ENCODE measurements at places on chromosomes 7 and 10.

GRCh38 chr10:66455304-66455703, 470.5 kb upstream of the LRRTM3 start:
- DNase-seq = no peak

DNA sequence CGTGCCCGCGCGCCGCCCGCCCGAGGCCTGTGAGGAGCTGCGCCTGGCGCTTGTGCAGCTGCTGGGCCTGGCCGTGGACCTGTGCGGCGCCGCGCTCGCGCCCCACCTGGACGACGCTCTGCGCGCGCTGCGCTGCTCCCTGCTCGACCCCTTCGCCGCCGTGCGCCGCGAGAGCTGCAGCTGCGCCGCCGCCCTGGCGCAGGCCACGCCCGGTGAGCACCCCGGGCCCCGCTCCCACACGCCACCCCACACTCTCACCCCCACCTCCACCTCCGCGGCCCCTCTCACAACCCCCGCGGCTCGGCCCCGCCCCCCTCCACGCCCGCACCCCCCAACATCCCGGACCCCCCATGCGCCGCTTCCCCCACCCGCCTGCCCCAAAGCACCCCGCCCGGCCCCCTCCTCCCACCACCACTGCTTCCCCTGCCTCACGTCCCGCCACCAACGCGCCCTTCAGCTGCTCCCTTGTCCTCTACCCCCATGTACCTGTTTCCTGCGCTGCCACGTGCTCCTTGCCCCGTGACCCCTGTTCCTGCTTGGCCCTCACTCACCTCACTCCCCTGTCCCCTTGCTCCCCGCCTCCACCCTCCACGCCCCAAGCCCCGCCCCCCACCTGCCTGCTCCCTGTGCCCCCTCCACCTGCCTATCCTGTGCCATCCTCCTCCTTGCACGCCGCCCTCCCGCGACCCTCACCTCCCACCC, at the start of gene PRKAR1B:
Gene PRKAR1B, minus strand, starts transcription at position 178 of the 702 bp plus-strand sequence. CDS start 15,776 bp downstream, outside the sequence.
- DNase-seq = peak; percentile 66

DNA sequence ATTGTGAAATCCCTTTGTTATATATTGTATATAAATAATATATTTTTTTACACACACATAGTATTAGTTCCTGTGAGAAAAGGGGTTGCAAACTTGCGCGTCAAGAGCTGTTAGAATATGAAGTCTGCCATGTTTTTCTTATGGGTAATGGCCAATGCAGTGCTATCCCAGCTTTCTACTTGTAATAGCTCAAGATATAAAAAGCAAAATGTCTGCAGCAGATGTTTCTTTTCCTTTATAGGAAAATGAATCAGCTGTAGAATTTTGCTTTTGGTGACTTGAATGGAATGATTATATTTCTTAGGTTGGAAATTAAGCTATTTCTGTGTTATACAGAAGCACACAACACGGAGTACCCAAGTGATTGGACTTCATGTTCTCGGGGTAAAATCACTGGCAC, 53.3 kb upstream of the TMEM236 start:
- DNase-seq = no peak

DNA sequence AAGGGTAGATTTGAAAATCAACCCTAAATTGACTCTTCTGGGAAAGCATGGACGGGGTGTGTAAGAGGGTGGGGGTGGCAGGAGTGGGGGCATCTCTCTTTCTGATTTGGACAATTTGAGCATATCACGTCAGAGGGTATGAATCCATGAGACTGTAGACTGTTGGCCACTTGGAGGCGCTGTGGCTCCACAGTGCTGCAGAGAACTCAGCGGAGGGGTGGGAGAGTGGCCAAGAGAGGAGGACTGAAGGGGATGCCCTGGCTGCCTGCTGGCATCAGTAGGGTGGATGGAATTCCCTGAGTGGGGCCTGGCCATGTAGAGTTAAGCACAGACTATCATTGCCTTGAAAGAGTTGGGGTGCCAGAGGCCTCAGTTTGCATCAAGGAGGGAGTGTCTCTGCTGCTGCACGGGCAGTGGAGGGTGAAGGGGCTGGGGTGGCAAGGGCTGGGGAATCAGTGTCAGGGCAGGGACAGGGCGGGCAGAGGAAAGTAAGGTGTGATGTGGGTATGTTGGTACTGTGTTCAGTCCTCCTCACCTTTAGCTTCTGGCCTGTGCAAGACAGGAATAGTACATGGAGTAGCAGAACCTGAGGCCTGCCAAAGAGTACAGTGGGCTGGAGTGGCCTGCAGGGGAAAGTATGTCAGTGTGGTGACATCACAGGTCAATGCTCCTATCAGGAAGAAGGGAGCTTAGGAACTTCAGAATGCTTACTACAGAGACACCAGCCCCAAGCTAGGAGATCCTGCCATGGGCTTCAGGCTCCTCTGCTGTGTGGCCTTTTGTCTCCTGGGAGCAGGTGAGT, 133.5 kb upstream of the PRSS58 start:
- peak; percentile 45 for DNase-seq

DNA sequence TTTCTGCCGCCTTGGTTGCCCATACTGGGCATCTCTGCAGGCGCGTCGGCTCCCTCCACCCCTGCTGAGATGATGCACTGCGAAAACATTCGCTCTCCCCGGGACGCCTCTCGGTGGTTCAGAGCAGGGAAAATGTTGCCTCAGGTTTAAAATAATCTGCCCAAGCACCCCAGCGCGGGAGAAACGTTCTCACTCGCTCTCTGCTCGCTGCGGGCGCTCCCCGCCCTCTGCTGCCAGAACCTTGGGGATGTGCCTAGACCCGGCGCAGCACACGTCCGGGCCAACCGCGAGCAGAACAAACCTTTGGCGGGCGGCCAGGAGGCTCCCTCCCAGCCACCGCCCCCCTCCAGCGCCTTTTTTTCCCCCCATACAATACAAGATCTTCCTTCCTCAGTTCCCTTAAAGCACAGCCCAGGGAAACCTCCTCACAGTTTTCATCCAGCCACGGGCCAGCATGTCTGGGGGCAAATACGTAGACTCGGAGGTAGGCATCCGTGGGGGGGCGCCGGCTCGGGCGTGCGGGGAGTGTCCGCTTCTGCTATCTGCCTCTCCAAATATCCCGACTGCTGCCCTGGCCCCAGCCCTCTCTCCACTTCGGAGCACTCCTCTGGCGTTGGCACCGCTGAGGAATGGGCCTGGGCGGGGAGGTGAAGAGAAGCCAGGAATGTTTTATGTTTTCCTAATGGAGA, at the start of gene CAV1:
Gene CAV1, plus strand, starts transcription at position 428 of the 689 bp plus-strand sequence. Its CDS starts 27 bp downstream, at position 455.
- peak; percentile 30 for DNase-seq

- peak; percentile 9 for DNase-seq
Measured at GRCh38 chr7:40604601-40605438, 470.0 kb downstream of the SUGCT start.

GRCh38 chr7:47147213-47147631, 434.7 kb downstream of the TNS3 start:
- DNase-seq = no peak

GRCh38 chr7:32494946-32495297, 367 bp upstream of the AVL9 start:
- no peak for DNase-seq

GRCh38 chr7:11623093-11623678, 208.8 kb downstream of the THSD7A start:
- no peak for DNase-seq

- DNase-seq = no peak
Measured at GRCh38 chr7:25780904-25781303, 371.1 kb upstream of the NFE2L3 start.

DNA sequence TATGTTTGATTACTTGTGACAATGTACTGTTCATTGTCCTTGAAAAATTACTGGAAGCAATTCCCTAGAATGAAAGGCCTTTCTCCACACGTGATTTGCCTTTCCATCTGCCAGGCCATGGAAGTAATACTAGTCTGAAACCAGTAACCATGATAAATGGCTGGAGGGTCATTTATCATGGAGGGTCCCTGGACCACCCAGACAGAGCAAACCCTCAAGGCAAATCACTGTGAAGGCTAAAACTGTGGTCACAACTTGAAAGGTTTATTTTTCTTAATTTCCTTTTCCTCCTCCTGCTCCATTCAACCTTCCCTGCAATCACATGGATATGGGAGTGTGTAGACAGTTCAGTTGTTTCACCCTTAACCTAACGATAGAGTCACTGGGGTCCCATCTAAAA, 16.4 kb downstream of the BRAF start:
- no peak for DNase-seq

GRCh38 chr7:36650320-36650719, 74.0 kb downstream of the AOAH start:
- DNase-seq = no peak

GRCh38 chr7:7707246-7707645, 11.2 kb downstream of the RPA3 start:
- no peak for DNase-seq

All from activated CD4-positive, alpha-beta T cell treated with anti-CD3 and anti-CD28 coated beads, Interleukin-2, Interleukin-6, amounts not matched to agents 100 ng/mL and 50 ng/mL, durations not matched to agents 16 hours and 8 hours (primary cell).